ENCODE measurements at places on chromosomes 6 and 20.

GRCh38 chr20:33059741-33060390, 6.2 kb downstream of the BPIFB3 start:
- DNase-seq = no peak

- no peak for DNase-seq
Measured at GRCh38 chr20:1700990-1701389, 43.4 kb upstream of the SIRPG start.

GRCh38 chr20:19943061-19943521, 74.1 kb upstream of the NAA20 start:
- no peak for DNase-seq

DNA sequence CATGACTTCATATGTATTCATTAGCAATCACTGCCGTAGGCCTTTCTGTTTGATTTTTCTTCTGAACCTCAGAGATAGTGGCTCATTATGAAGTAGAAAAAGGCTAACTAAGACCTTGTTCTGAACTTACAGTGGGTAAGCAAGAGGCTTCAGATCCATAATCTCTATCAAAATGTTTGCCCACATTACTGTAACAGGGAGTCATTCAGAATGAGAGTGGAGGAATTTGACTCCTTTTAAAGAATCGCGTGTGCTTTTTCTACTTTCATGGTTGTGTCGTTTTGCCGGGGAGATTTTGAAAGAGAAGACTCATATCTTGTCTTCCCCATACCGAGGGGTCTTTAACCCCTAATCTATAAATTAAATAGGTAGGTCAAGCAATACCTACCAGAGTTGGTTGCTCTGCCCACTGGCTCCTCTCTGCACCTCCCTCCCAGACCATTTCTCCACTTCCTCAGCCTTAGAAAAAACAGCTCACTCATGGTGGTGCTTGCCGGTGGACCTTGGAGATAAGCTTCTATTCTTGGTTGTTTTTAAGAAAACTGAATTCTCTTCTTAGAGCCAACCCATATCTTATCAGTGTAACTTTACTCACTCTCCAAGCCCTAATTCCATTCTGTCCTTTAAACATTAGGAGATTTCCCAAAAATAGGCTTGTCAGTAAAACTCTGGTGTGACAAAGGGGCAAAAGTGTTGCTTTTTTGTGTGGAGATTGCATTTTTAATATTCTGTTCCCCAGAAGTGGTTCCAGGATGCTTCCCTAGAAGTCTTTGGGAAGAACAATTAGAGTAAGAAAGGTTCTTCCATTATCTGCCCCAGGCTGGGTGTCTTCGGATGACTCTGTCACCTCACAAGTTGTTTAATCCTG, 56.6 kb downstream of the E2F3 start:
- DNase-seq = no peak

- DNase-seq = no peak
Measured at GRCh38 chr6:45983062-45983461, 32.6 kb downstream of the CLIC5 start.

- no peak for DNase-seq
Measured at GRCh38 chr20:18992418-18992817, 178.8 kb downstream of the SCP2D1 start.

GRCh38 chr6:53994201-53994600, 117.0 kb upstream of the MLIP start:
- no peak for DNase-seq

DNA sequence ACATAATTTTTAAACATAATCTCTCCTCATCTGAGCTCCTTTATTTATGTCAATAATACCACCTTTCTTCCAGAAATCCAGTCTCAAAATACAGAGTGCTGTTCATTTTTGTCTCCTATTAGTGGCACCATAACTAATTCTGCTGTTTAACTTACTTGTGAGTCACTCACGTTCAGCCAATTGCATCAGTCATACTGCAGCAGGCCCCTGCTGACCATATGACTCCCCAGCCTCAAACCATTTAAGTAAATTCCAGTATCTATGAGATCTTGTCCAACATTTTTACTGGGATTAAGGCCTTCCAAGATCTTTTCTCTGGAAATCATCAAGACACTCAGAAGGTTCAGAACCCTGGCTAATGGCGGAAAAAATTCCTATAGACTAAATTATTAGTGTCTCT, 982.2 kb upstream of the MAP3K7 start:
- DNase-seq = peak; percentile 34

DNA sequence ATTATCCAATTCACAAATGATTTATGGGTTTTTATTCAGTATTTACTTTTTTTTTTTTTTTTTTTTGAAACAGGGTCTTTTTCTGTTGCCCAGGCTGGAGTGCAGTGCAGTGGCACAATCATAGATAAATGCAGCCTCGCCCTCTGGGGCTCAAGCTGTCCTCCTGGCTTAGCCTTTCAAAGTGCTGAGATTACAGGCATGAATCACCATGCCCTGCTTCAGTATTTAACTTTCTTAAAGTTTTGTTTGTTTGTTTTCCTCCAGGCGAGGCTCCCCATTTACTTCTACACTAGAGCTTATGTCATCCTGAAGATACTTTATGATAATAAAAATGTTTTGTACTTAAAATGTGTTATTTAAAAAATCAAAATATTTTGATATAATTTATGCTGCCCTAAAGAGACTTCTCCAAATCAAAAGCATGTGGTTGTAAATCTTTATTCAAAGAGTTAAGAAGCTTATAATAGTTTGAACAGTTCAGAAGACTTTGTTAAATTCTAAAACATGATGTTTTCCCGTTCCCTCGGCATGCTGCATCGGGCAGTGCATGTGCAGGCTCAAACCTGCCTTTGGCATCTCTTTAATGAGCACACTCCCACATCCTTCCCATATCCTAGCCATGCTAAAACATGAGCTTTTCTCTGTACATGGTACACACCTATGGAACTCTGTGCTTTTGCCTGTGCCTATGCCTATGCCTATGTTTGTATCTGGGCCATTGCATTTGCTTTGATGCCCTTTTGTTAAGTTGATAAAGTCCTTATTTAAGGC, 11.0 kb downstream of the SMPDL3A start:
- DNase-seq = no peak

DNA sequence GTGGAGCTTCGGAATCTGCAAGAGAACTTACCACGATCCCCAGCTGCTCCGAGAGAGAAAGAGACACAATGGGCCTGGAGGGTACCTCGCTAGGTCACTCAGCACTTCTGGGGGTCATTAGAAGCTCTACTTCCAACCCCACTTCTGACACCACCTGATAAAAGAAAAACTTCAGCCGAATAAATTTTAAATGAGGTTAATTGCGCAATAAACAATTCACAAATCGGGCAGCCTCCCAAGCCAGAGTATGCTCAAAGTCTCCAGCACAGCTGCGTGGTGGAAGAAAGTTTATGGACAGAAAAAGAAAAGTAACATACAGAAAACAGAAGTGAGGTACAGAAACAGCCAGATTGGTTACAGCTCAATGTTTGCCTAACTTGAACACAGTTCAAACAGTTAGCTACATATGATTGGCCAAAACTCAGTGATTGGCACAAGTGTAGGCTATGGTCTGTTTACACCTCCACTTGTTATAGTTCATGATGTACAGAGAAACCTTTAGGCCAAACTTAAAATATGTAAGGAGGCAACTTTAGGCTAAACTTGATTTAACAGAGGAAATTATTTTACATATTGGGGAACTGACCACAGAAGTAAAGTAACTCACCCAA, 52.6 kb downstream of the COL11A2 start:
- no peak for DNase-seq

DNA sequence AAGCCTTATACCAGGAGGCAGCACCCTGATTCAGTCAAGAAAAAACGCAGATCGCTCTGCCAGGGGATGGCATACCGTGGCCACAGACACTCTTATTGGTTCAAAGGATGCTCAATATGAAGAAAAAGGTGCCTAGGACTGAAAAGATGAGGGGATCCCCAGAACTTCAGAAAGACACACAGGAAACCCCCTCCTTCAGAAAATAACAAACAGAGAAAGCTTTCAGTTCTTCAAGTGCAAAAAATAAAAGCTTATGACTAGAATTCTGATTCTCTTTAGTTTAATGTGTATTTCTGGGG, 17.7 kb upstream of the MYB start:
- DNase-seq = no peak

GRCh38 chr6:163354761-163355425, 59.6 kb upstream of the QKI start:
- peak; percentile 21 for DNase-seq

- DNase-seq = no peak
Measured at GRCh38 chr6:5107341-5107740, 22.2 kb downstream of the PPP1R3G start.

DNA sequence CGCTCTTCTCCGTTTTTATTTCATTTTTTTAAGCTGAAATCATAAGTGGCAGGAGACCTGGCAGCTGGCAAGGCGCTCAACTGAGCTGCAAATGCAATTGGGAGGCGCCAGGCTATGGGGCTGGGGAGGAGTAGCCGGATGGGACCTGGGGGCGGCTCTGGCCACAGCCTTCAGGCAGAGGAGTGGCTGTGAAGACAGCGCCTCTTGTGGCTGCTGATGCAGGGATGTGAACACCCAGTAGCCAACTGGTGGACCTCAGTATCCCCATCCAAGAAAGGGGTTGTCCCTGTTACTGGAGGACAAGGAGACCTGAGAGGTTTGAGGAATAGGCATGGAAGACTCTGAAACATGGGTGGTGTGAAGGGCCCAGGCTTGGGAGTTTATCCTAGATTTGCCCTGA, 12.6 kb downstream of the KCNK17 start:
- DNase-seq = no peak

DNA sequence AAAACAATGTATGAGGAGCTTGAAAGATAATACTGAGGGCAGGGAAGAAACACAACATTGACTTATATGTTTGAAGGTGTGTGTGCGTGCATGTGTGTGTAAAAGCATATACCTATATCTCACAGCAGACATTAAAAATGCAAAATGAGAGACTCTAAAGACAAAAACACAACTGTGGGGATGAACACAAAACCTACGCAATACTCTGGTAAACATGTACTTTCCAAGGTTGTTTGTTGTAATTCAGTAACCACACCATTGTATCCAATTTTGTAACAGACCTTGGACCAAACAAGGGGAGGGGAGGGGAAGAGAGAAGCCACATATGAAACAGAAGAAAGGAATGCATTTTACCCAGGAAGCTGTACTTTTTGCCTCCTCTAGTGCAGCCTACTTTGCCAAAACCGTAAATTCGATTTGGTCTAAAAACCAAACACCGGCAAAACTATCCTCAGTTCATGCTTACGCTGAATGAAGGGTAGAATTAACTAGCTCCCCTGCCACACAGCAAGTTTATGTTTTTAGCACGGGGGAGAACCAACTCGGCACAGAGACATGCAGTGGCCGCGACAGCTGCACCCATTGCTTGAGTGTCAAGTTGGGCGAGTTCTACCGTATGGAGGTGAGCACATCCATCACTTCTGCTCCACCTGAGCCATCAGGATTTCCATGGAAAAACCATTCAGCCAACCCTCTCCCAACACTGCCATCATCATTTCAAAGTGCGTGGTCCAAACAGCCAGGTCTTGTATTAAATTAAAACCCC, 50.0 kb downstream of the CNKSR3 start:
- DNase-seq = peak; percentile 42

DNA sequence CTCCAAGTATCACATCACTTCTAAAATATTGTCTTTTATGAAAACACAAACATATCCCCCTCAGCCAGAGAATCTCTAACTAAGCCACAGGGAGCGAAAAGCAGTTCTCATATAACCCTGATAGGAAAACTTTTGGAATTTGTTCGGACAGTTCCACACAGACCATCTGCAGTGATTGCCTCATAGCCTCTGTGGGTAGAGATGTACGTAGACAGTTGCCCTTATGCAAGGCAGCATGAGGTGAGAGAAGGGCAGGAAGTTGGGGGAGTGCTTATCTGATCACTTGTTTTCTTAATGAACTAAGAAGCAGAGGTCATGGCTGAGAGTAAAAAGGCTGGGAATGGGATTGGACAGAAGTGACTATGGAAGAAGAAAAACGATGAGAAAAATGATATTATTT, 39.6 kb downstream of the SLC23A2 start:
- peak; percentile 80 for DNase-seq

DNA sequence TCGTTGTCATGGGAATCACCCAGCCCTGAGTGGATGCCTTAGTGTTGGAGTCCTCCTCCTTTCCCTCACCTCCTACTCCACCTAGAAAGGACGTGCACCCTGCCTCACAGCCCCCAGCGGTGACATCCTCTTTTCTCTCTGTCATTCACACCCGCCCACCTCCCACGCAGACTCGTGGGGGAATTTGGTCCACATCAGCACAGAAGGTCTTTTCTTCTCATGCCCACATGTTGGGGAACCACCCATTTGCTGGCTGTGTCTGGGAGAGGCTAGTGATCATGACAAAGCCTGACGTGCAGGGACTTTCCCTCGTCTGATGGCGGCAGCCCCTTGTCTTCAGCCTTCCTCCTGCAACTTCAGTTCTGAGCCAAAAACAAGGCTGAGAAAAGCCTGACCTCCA, 96.0 kb upstream of the CNKSR3 start:
- no peak for DNase-seq

- peak; percentile 31 for DNase-seq
Measured at GRCh38 chr6:16849280-16849987, 88.2 kb upstream of the ATXN1 start.

GRCh38 chr6:34249469-34250261, 859 bp upstream of the SMIM29 start:
- DNase-seq = no peak

DNA sequence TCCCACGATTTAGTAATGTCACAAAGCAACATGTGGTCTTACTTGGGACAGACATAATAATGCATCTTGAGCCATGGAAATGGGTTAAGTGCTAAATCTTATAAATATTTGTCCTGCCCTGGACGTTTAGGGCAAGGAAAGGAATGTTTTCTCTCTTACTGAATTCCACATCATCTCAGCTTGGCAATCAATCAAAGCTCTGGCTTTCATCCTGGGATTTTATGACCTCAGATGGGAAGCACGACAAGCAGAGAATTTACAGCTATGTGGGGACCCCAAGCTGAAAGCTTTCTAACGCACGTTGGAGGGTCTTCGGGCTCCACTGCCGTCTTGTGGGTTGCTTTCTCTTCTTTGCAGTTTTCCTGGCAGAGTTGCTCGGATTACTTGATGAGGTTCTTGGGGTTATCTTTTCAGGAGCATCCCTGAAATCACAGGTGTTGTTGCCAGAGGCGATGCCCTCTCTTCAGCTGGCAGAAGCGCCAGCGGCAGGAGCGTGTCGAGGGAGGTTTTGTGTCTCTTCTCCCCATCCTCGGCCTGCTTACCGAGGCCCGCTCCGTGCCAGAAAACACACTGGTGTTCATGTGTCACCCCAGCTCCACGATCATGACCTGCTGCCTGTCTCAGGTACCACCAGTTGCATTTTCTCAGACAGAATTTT, 73.4 kb upstream of the FRMD1 start:
- peak; percentile 52 for DNase-seq

Data from fibroblast of upper back skin (primary cell).